ENCODE measurements at places on chromosomes 2 and 18.
A peak's percentile ranks its signal among the peaks of the same experiment; 100 is the strongest.

DNA sequence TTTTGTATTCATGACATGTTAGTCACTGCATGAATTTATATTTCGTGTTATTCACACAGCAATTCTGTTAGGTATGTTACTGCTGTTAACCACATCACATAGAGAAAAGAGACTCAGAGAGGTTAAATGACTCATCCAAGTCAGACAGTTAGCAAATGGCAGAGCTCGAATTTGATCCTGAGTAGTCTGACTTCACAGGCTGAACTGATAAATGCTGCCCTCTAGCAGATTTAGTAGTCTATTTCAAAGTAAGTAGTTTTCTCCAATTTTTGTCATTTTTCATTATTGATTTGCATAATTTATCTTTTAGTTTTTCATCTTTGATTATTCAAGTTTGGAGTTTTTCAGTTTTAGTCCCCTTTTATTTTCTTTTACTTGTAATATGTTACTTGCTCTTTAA lies 58.3 kb downstream of the WDR7 start:
- DNase-seq, result peak; percentile 90

DNA sequence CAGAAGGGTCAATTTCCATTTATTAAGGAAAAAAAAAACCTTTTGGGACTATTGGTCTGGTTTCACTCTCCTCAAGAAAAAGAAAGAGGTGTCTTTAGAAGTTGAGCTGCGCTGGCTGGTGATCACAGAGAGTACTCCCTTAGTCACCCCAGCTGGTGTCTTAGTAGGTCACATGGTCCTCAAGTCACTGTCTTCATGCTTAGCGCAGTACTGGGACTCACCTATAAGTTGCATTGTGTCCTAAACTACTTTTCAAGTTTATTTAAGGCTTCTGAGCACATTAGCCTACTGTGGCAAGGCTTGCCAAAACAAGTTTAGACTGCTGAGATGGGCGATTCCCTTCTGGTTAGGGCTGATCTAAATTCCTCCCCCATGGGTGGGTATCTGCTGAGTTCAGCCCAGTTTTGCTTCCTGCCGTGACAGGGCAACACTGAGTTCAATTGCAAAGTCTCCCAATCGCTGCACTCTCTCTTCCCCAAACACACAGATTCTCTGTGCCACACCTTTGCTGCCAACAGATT lies 824.9 kb upstream of the CRIM1 start:
- DNase-seq, result no peak

DNA sequence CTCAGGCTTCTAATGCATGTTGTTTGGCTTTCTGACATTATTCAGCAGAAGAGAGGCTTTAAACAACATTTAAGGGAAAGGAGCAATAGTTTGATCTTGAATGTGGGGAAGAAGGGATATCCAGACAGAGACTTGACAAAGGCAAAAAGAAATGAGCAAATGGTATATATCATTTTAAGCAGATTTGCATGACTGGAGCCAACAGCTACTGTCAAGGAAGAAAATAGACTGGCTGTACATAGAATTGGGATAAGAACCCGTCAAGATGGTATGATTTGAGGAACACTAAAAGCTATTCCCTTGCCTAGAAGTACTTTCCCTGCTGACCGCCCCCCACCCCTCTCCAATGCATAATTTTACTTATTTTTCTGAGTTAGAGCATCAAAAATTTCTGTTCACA lies 174.5 kb downstream of the RIT2 start:
- DNase-seq, result no peak

GRCh38 chr2:86747711-86748639 lies 27.9 kb downstream of the RMND5A start:
- peak; percentile 86 for DNase-seq

DNA sequence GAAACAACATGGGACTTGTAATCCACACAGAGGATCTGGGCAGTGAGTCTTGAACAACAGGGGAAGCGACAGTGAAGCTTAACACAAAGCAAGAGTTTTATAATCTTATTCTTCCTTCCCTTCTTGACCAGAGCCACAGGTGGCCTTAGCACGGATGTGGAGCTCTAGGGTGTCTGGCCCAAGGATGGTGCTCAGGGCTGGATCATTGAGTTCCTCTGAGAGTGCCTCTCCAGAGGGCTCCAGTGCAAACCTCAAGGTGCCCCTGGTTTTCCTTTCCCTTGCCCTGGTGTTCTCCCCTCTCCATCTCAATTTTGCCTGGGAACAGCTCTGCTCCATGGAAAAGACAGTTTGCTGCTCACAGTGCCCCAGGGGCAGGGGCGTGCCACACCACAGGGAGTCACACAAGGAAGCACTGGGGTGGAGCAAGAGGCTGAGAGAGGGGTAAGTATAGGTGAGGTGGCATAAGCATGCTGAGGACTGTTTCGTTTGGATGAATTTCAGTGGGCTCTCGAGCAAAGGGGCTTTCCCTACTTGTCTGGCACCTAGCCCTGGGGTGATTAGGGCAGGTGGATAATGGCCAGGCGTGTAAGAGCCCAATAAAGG lies 88.6 kb upstream of the B3GNT7 start:
- DNase-seq, result no peak

- DNase-seq, result peak; percentile 66
These were observed 927.8 kb upstream of the NRXN1 start for GRCh38 chr2:51959696-51960095.

DNA sequence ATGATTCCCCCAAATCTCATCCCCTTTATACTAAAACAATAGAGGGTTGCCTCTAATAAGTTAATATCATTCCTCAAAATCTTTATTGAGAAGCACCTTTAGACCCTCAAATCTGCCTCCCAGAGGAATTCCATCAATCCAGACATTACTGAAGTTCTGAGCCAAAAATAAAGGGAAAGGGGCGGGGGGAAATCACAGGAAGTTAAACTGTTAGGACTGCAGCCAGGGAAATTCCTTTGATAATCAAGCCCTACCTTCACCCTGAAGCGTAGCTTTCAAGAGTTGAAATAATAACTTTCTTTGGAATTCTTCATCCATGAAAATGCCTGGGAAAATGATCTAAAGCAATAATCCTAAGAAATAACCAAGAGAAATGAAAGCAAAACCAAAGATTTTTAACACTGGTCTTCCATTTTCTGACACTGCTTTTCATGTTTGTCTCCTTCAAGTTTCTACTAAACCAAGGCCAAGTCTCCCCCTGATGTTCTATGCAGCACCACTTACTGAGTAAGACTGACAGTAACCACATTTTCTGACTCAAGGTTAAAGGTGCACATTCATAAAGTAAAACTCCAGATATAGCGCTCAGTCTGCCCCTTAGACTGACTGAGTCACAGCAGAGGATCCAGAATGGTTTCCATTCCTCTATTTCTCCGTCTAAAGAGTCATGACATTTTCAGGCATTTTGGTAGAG lies 78.2 kb downstream of the TCF4 start:
- DNase-seq, result peak; percentile 95

GRCh38 chr2:120391911-120392665 lies 46.2 kb downstream of the INHBB start:
- no peak for DNase-seq

GRCh38 chr2:38523728-38524437 lies 78.8 kb downstream of the HNRNPLL start:
- no peak for DNase-seq

GRCh38 chr2:152162141-152162540 lies 13.4 kb downstream of the STAM2 start:
- no peak for DNase-seq

DNA sequence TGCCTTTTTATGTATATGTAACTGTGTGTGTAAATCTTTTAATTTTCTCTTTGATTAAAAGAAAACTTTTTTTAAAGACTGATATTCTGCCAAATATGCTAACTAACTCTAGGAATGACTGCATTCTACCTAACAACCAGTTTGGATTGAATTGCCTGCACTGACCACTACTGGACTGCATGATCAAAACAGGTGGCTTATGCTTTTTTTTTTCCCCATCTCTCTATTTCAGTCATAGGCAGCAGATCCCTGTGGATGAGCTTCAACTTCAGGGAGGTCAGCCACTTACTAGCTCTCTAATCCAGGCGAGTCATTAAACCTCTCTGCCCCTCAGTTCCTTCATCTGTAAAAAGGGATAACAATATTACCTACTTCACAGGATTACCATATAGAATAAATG lies 138.6 kb upstream of the SERTAD2 start:
- DNase-seq, result no peak

DNA sequence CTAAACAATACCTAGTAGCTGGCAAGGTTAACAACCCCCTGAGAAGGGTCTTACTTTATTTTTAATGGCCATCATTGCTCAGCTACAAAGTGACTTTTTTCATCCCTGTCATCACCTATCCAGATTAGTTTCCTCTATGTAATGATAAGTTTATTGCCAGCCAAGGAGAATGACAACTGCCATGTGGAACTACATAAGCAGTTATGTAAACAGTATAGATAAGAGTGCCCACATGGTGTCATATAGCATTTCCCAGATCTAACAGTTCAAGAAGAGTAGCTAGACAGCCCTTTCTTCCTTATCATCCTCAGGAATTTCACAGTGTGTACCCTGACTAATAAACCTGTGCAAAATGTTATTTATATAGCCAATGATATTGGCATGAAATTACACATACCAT lies 240.2 kb upstream of the PIK3C3 start:
- DNase-seq, result no peak

GRCh38 chr18:44500808-44501610 lies 179.7 kb upstream of the SETBP1 start:
- DNase-seq, result no peak

DNA sequence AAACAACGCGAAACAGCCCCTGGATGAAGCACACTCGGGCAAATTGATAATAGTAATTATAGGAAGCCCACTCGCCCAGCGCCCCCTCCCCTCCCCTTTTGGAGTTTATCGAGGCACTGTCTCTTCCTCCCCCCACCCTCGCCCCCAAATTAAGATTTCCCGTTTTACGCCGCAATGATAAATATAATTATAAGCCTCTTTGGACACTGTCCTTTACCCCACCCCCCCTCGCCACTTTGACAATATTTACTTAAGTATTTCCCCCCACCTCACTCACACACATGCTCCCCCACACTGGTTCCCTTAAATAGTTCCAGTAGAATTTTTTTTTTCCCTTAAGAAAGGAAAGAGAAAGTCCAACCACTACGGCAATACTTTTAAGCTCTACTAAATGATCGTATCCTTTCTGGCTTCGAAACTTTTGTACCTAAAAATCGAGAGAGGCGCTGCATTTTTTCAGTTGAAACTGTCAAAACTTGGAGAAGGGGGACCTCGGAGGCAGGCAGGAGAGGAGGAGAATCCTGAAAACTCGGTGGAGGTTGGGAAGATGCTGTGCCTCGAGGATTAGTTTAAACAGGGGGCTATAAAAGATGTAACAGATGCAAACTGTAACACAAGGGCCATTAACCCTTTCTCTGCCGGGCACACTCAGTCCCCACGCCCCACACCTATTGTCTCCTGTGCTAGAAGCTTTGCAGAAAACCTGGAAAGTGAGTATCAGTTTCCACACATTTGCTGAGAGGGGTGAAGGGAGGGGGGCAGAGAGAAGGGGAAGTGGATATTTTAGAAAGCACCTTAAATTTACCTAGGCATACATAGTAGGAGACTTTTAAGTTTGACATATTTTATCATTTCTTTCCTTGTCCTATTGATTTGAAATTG lies 1.8 kb downstream of the ZEB2 start:
- no peak for DNase-seq

DNA sequence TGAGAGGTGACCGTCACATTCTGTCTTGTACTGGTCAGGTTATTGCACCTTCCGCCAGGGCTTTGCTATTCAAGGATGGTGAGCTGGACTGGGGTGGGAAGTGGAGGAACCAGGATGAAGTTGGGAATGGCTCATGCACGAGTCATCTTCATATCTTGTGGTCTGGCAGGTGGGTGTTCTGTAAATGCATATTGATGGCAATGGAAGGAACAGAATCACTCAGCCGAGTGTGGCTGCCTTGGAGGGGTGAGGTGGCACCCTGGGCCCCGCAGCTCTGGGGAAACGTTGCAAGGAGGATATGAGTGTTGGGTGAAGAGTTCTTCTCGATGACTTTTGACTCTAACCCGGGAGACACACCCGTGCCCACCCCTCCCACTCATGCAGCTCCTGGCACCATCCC lies 1.2 kb downstream of the NEU2 start:
- DNase-seq, result peak; percentile 12

- no peak for DNase-seq
These were observed 24.2 kb downstream of the MYT1L start for GRCh38 chr2:2306878-2307277.

DNA sequence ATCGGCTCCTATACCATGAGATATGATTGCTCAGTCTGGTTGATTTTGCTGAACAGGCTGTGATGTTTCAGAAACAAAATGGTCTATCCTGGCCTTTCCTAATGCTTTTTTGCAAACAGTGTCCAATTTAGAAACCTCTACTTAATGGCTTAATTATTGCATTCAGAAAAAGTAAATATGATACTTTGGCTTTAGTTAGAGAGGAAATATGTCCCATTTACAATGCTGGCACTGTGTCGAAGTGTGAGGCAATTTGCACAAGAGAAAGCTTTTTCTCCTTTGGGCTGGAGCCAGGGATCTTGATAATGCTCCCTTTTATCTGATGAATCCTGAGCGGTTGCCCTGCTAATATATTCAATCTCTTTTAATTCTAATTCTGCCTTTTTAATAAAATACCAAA lies 418.9 kb downstream of the EPHA4 start:
- no peak for DNase-seq

DNA sequence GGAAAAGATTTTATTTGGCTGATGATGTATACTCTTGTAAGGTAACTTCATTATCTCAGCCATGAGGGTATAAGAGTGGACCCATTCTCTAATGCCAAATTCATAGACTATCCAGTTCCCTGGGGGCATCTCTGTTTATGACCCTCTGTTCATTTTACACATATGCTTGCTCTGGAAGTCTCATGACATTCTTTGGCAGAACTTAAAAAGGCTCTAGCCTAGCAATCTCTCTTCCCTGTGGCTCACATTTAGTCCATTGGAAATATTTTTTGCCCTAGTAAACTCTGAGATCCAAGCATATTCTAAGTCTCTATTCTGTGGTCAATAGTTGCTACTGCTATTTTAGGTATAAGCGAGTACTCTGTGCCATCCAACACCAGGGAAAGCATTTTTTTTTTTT lies 1201.8 kb upstream of the ZEB2 start:
- no peak for DNase-seq

- DNase-seq, result peak; percentile 41
These were observed 51.1 kb upstream of the RAPH1 start for GRCh38 chr2:203586206-203586605.

DNA sequence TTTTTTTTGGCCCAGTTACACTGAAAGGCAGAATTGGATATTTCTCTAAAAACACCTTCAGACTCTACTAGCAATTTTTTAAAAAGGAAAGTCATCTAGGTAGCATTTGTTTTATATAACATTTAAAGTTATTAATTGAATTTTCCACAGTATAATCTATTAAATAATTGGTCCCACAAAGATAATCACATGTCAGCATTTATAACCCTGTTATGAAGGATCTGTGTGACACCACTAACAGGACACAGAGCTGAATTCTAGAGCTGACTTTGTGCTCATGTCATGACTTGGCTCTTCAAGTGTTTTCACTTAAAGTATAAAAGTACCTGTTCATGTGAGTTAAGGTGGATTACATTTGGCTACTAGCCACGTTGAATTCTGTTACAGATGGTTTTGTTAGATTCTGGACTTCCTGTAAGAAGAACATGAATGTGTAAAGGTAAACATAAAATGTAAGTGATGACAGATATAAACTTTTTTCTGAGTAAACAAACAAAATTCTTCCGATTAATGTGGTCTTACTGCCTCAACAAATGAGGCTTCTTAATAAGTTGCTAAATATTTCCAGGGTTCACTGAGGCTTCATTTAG lies 69.1 kb upstream of the PROKR1 start:
- no peak for DNase-seq

Measured in fibroblast of skin of right biceps (primary cell).